ENCODE measurements at places on chromosomes 11 and 22.

- no peak for DNase-seq
These were observed 78.4 kb upstream of the DBX1 start for GRCh38 chr11:20238712-20239111.

DNA sequence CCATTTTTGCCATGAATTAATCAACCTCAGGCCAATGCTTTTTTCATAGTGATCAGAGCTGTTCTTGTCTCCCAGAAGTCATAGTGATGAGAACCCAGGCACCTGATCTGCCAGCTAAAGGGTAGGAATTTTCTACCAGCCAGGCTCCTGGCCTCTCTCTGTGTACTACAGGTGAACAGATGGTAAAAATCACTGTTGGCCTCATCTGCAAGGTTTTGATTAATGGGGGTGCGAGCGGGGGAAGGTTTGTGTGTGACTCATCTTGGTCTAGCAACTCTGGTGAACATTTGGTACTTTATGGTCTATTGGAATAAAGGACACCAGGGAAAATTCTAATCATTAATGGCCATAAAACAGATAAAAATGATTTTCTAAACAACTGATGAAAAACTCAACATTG lies 14.4 kb upstream of the APOL4 start:
- no peak for DNase-seq

DNA sequence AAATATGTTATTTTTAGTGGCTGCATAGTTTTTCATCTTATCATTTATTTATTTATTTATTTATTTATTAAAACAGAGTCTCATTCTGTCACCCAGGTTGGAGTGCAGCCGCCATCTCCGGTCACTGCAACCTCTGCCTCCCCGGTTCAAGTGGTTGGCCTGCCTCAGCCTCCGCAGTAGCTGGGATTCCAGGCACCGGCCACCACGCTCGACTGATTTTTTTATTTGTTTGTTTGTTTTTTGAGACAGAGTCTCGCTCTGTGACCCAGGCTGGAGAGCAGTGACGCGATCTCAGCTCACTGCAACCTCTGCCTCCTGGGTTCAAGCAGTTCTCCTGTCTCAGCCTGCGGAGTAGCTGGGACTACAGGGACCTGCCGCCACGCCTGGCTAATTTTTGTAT lies 262.9 kb upstream of the DDI1 start:
- DNase-seq: no peak

DNA sequence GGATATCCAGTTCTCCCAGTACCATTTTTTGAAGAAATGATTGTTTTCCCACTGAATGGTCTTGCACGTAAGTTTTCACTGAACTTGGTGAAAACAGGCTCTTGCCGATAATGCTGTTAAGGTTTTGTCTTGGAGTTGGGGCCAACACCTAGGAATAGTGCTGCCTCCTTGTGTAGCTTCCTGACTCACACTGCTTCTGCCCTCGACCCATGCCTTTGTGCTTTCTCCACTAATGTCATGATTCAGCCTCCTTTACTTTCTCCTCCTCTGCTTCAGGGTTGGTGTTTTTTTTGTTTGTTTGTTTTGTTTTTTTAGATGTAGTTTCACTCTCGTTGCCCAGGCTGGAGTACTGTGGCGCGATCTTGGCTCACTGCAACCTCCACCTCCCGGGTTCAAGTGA lies 30.2 kb downstream of the SLC5A1 start:
- no peak for DNase-seq

DNA sequence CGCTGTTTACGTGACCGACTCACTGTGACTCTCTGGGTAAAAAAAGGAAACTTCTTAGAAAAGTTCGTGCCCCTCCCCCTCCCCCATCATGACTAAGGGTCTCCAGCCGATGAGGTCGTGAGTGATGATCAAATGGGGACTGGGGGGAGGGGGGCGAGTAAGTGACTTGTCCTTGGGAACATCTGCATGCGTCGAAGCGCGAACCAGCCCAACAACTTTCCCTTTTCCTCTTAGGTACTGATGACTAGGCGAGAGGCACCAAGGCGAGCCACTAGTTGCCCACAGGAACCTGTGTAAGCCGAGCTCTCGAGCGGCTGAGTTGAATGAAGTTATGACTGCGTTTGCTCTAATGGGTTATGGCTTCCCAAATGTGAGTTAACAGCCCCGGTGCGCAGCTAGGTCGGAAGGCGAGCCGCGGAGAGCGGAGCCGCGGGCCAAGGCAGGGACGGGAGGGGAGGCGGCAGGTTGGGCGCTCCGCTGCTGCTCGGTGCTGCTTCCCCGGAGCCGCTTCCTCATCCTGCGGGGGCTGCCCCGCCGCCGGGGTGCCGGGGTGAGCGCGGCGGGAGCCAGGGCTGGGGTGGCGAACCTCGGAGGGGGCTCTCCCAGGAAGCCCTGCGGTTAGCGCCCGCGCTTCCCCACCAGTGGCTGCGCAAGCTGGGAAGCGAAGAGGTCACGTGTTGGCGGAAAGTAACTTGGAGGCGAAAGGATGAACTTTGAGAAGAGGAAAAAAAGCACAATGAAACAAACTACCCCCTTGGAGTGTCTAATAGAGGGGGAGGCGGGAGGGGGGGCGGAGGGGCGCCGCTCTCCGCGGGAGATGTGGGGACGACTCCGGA lies 22.1 kb upstream of the BDNF start:
- no peak for DNase-seq

GRCh38 chr11:34915136-34916014 lies 804 bp downstream of the APIP start:
- DNase-seq: no peak

- no peak for DNase-seq
These were observed 1190.9 kb downstream of the BRD1 start for GRCh38 chr22:48636746-48637145.

GRCh38 chr11:61275191-61275590 lies 19.9 kb downstream of the VWCE start:
- DNase-seq: no peak

DNA sequence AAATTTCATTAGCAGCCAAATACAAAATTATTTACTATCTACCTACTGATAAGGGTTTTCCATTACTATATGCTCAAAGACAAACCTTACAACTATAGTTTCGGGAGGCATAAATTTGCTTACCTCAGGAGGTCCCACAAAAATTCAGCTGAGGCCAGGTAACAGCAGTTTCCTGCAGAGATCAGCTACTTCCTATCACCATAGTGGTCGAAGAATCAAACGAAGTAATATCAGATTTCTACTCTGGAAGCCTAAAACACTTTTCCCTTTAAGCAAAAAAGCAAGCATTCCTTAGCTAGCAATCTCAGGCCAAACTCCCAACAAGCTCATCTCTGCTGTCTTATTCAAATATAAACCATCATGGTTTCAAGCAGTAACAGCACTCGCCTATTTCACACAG lies 3.1 kb downstream of the NAP1L4 start:
- no peak for DNase-seq

- DNase-seq: no peak
These were observed 131.2 kb downstream of the TTC28 start for GRCh38 chr22:28548406-28548805.

DNA sequence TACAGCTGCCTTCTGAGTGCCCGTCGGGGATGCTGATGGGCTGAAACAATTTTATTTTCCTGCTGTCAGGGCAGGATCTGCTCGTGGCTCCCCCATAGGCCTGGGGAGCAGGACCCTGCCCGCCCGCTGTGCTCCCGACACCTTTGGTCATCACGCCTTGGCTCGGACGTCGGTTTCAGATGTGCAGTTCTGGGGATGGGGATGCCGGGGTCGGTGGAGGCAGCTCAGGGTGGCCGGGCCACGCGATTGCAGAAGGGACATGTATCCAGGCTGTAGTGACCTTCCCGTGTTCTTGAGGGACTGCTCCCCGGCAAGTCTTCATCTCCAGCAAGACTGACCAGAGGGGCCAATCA lies 1150.5 kb downstream of the BRD1 start:
- peak; percentile 26 for DNase-seq

DNA sequence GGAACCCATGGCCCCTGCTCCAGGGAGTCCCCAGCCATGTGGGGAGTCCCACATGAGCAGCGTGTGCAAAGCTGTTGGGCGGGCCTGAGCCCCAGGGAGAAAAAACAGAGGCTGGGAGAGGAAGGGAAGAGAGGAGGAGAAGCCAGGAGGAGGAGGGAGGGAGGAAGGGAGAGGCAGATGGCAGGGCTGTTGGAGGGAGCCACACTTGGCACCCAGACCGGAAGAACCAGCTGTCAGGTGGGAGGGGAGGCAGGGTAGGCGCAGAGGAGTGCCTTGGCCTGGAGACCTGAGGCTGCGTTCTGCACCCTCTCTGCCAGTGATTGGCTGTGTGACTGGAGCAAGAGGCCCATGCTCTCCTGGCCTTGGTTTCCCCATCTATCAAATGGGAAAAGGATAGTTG lies 6.7 kb downstream of the SYNGR1 start:
- DNase-seq: no peak

GRCh38 chr11:59678813-59679165 lies 10.0 kb upstream of the PATL1 start:
- DNase-seq: no peak

GRCh38 chr11:9982127-9982795 lies 311.8 kb downstream of the SBF2 start:
- DNase-seq: no peak

DNA sequence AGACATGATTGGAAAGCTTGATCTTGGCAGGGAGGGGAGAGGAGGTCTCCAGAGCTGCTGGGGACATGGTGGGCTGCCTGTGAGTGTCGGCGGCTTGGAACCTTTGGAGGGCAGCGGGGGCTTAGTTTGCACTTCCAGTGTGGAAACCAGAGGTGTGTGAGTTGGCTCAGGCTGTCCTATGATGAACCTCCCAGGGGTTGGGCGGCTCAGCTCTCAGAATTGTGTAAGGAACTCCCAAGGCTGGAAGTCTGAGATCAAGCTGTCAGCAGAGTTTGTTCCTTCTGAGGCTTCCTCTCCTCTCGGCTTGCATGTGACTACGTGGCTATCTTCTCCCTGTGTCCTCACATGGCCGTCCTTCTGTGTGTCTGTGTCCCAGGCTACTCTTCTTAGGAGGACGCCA lies 87.9 kb upstream of the B3GAT1 start:
- no peak for DNase-seq

- DNase-seq: no peak
These were observed 11.1 kb upstream of the OR56B4 start for GRCh38 chr11:6096417-6096816.

DNA sequence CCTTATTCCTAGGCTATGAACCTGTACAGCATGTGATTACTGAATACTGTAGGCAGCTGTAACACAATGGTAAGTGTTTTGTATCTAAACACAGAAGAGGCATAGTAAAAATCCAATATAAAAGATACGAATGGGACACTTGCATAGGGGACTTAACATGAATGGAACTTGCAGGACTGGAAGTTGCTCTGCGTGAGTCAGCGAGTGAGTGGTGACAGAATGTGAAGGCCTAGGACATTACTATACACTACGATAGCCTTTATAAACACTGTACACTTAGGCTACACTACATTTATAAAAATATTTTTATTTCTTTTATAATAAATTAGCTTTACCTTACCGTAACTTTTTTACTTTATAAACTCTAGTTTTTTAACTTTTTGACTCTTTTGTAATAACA lies 81.1 kb downstream of the PGR start:
- DNase-seq: no peak

DNA sequence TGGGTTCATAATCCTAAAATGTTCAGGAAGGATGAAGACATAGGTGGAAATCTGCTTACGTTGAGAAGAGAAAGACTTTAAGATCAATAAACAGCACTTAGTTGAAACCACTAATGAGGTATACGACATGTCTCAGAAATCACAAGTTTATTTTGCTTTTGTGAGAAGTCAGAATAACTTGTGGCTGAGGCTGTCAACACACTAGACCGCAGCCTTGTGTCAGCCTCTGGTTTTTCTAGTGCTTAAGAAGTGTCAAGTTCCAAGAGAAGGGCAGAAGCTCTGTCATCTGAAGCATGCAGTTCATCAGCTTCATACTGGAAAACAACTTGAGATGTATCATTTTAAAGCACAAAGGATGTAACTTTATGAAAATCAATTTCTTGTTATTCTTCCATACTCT lies 420.9 kb downstream of the METTL15 start:
- DNase-seq: no peak

GRCh38 chr11:76790251-76790650 lies 7.1 kb downstream of the TSKU start:
- no peak for DNase-seq

DNA sequence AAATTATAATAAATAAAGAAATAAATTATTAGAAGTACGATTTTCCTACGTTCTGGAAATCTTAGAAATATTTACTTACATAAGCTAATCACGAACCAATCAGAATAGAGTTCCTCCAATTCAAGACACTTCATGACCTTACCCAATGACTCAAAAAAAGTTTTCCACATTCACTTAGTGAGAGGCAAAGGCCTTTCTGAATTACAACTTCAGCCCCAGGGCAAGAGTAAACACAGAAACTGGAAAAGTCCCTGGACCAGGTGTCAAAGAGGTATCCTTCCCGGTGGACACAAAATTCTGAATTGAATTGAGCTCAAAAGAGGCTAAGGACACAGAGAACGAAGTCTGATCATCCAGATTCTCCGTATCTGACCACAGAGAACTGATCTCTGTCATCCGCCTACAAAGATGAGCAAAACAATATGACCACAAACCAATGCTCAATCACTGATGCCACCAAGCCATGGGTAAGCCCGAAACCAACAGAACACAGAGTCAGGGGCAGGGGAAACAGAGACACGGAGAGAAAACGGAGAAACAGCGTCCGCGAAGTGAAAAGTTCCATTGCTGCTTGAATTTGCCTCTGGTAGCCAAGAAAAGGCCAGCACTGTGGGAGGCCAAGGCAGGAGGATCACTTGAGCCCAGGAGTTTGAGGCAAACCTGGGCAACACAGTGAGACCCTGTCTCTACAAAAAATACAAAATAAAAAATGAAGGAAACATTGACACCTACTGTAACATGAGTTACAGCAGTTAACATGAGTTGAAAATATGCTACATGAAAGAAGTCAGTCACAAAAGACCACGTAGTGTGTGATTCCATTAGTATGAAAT lies 6.8 kb downstream of the BID start:
- no peak for DNase-seq

DNA sequence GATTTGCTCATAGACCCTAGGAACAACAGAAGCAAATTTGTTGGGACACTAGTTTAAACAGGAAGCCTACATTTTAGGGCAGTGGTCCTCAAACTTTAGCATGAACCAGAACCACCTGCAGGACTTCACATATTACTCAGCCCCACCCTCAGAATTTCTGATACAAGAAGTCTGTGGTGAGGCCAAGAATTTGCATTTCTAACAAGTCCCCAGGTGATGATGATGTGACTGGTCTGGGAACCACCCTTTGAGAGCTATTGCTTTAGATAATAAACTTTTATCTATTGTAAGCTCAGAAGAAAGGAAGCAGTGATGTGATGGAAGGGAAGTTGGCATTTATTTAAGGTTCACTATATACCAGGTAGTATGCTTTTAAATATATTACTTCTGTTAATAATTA lies 194.0 kb downstream of the FAM181B start:
- DNase-seq: no peak

GRCh38 chr22:29309332-29310064 lies 3.0 kb downstream of the GAS2L1 start:
- peak; percentile 85 for DNase-seq

GRCh38 chr11:86896441-86896841 lies 58.8 kb downstream of the FZD4 start:
- DNase-seq: no peak

DNA sequence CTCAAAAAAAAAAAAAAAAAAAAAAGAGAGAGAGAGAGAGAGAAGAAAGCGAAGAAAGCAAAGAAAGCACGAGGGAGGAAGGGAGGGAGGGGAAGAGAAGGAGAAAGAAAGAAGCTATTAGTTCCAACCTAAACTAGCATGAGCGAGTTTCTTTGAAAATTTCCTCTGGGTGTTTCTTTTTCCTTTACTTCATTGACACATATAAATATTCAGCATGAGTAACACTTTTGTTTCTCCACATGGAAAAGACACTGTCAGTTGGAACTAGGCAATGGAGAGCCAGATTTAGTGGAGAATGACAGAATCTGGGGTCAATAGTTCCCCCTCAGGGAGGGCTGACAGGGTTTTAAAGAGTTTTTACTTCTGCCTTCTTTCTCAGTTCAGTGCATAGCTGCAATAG lies 257.4 kb downstream of the DDX10 start:
- no peak for DNase-seq

Measured in Right ventricle myocardium superior (tissue), 1 donor.